ENCODE measurements at places on chromosomes 6 and 20. TPM values are rescaled to one million over a fixed set of nuclear protein-coding genes. Genes with fewer than 3 reads are reported as not detected.

- H3K4me3 ChIP-seq: no peak overlapping the region
- H3K27ac ChIP-seq: no peak overlapping the region
- H3K36me3 ChIP-seq: no peaks in the 10 kb centered on the region
These were observed 131.0 kb upstream of the CST7 start for GRCh38 chr20:24818056-24818455.

DNA sequence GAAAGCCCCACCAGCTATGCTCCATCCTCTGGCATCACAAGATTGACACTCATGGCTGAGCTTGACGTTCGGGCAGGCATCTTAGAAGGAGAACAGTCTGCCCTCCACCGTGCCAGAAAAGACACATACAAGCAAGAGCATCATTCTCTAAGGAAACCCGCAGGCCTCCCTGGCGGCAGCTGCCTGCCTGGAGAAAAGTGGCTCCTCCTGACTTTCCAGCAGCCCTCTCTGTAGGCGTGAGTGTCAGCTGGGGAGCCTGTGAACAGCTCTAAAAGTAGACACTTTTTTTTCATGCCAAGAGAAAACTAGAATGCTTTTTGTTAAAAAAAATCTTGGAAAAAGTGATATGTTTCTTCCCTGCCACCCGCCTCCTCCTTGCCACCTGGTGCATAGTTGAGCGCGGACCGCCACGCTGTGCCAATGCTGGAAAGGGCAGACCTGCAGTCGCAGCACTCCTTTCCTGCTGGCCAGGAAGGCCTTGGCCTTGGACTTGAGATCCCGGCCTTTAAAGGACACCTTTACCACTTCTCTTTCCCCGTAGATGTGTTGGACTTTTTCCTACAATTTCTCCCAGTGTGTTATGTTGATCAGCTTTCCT is 29.7 kb upstream of the INSM1 start:
- no peaks in the 10 kb centered on the region for H3K36me3 ChIP-seq
- no peak overlapping the region for H3K4me3 ChIP-seq
- no peak for DNase-seq
- H3K27ac ChIP-seq: no peak overlapping the region
- H3K4me1 ChIP-seq: no peaks in the 10 kb centered on the region

- H3K27me3 ChIP-seq: no peaks in the 10 kb centered on the region
- DNase-seq: no peak
- H3K27ac ChIP-seq: no peak overlapping the region
- no peaks in the 10 kb centered on the region for H3K4me1 ChIP-seq
- H3K4me3 ChIP-seq: no peak overlapping the region
- no peaks in the 10 kb centered on the region for H3K36me3 ChIP-seq
These were observed 17.9 kb upstream of the THEMIS start for GRCh38 chr6:127918506-127919427.

- H3K4me3 ChIP-seq: no peak overlapping the region
- no peak for DNase-seq
- no peaks in the 10 kb centered on the region for H3K27me3 ChIP-seq
- no peaks in the 10 kb centered on the region for H3K4me1 ChIP-seq
- H3K36me3 ChIP-seq: peaks cover 14% of the 10 kb centered on the region
These were observed 26.8 kb downstream of the SERPINB6 start for GRCh38 chr6:2944405-2945152.

GRCh38 chr6:163162874-163163213 is 251.7 kb upstream of the QKI start:
- H3K27me3 ChIP-seq: no peaks in the 10 kb centered on the region
- no peaks in the 10 kb centered on the region for H3K4me1 ChIP-seq
- H3K27ac ChIP-seq: no peak overlapping the region
- H3K36me3 ChIP-seq: no peaks in the 10 kb centered on the region

DNA sequence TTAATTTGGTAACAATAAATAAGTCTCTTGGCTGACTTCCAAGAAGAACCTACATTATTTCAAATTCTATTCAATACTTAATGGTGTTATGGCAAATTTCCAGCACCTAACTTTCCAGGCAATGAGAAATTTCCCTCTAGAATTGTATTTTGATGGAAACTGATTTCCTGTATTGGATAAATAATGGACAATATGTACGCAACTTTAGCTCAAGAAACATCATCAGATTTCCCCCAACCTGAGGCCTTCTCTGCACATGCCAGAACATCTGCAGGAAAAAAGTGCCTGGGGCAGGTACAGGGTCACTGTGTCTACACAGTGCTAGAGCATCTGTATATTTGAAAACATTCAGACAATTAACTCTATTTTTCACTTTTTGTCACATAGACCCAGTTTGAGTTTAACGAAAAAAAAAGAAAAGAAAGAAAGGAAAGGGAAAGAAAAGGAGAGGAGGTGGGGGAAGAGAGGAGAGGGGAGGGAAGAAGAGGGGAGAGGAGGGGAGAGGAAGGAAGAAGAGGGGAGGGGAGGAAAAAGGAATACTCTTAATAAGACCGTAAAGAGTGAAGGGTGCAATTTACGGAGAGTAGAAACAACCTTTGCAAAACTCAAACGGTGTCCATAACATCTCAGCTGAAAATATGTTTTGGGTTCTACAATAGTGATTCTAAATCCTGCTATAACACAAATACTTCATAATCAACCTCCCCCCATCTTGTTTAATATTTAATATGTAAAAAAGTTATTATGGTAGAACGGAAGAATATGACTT is 130.0 kb downstream of the TSHZ2 start:
- H3K4me3 ChIP-seq: no peak overlapping the region
- DNase-seq: no peak
- no peaks in the 10 kb centered on the region for H3K4me1 ChIP-seq
- H3K36me3 ChIP-seq: no peaks in the 10 kb centered on the region
- no peak overlapping the region for H3K27ac ChIP-seq

Gene CFAP206
- 1.4 TPM for total RNA-seq

Gene ID1
- total RNA-seq: 3,326 TPM

Gene ALDH8A1
- not detected for total RNA-seq

Gene VSX1
- not detected for total RNA-seq

Gene MAPK13
- 7.7 TPM for total RNA-seq

Gene RAMACL
- total RNA-seq: not detected

Gene FLOT1
- 123 TPM for total RNA-seq

Gene SLC17A5
- total RNA-seq: 23.2 TPM

Gene RIMS4
- total RNA-seq: 4.0 TPM

Gene SPTLC3
- 4.6 TPM for total RNA-seq

Gene DZANK1
- total RNA-seq: 1.3 TPM
